Large intestine (tissue), 12 donors: ENCODE measurements at places on chromosomes 12 and 14.

GRCh38 chr14:58501214-58501816 lies 73.8 kb downstream of the KIAA0586 start:
- peak; percentile 27 for DNase-seq

DNA sequence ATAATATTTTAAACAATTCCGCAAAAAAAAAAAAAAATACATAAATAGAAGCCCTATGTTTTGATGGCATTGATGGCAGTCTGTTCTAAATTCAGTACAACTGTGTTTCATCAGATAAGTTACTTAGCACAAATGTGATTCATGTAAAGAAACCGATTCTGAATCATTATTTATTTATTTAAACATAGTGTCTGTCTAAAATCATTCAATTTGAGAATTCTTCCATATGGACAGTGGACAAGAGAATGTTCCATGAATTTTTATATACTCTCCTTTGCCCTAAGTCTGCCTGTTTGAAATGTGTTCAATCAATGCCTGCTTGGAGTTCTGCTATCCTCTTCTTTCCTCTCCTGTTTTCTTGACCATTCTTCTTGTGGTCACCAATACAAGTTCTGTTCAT lies 126.5 kb downstream of the PDE3A start:
- no peak for DNase-seq

DNA sequence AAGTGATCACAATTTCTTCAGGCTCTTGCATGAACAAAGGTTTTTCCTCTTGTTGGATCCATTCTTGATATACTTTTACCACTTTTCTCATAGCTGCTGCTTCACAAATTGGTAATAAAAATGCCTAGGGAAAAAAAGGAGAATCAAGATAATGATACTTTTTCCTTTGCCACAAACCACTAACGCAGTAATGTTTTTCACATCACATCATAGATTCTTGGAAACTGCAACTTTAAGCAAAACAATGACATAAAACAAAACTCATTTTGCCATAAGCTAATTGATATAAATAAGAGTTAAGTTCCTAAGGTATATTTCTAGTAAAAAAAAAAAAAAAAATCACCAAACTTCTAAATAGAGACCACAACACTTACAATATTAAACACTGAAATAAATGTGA lies 66.7 kb downstream of the RALGAPA1 start:
- DNase-seq, result no peak

GRCh38 chr14:64569138-64569631 lies 19.4 kb downstream of the PPP1R36 start:
- DNase-seq, result no peak

DNA sequence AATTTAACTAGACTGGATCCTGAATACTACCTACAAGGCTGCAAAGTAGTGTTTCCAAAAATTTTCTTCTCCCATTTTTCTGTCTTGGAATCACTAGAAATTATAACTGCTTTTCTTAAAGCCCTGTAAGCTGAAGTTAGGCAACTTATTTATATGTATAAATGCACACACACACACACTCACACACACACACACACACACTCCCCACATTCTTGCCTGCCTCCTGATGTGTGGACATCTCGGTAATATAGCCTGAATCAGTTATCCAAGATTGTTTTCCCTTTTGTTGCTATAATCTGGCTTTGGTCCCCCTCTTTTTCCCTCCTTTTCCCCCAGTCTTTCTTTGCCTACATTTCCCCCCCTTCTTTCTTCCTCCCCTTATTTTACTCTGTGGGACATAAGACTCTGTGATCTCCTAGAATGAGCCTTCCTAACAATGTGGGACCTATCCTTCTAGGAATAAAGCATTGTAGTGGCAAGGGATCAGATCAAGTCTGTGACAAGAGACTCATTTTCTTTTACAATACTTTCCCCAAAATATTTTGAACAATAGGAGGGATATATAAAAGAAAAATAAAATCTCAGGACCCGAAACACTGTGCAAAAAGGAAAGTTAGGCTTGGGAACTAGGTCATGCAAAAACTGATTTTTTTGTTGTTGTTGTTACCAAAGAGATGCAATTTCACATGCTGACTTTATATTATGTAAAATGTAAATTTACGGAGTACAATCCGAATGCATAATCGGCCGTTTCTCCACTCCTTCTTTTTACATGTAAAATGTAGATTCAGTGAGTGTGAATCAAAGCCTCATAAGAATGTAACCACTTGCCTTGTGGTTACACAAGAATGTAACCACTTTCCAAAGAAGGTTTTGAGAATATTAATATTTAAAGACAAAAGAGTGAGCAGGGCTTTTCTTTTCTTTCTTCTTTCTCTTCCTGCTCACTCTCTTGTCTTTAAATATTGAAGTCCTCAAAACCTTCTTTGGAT lies 26.3 kb upstream of the CD69 start:
- DNase-seq, result no peak

GRCh38 chr12:9605483-9605882 lies 2.2 kb downstream of the KLRB1 start:
- DNase-seq, result no peak

- DNase-seq, result peak; percentile 67
Observed at GRCh38 chr14:92540472-92541048, 27.0 kb downstream of the RIN3 start.

GRCh38 chr14:78367355-78367754 lies 197.2 kb downstream of the NRXN3 start:
- no peak for DNase-seq

DNA sequence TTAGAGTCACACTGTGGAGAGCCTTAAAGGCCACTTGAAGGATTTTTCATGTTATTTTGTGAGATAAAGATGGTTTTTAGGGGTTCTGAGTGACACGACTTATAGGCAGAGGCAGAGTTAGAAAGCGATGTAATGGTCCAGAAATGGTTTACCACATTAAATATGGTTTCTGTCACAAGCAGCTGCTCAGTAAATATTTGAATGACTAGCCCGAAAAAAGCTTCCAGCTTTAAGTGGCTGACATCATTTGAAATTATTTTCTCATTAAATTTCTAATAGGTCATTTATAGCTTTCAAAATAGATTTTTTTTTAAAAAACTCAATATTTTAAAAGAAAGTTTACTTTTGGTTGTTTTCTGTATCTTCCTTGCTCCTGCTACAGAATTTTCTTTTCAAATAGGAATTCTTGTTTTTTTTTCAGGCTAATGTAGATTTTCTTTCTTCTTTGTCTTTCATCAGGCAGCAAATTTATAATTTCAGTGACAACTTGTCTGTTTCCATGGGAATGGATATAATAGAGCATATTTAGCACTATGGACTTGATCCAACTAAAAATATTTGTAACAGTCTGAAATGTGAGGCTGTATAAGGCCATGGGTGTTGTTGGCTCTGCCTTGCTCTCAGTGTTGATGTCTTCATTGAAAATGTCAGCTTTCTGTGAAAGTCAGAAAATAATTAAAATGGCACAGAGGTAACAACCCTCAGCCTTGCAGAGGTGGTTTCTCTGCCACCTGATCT lies 700.0 kb downstream of the TMTC2 start:
- DNase-seq, result no peak

- no peak for DNase-seq
Observed at GRCh38 chr12:65525491-65526141, 247.1 kb downstream of the MSRB3 start.

GRCh38 chr12:58381546-58381945 lies 440.2 kb downstream of the ATP23 start:
- DNase-seq, result no peak

- DNase-seq, result peak; percentile 86
Observed at GRCh38 chr12:122895704-122896636, at the start of gene VPS37B. TSS of gene VPS37B (minus strand) at chr12:122896124. CDS start at chr12:122896062, 62 bp downstream.

DNA sequence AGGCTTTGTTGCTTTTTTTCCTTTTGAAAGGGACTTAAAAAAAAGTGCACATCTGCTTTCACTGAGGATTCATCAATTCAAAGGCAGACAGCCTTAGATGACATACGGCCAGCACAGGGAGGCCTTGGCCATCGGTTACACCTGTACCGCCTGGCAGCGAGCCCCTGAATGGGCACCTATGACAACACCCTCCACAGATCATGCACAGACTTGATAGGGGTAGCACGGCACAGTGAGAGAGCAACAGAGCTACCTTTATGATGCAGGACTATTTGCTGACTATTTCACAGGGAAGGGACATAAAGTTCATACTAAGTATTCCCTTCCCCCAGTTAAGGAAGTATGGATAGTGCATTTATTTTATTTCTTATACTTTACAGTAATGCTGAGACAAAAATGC lies 137.9 kb upstream of the ARID2 start:
- DNase-seq, result no peak

DNA sequence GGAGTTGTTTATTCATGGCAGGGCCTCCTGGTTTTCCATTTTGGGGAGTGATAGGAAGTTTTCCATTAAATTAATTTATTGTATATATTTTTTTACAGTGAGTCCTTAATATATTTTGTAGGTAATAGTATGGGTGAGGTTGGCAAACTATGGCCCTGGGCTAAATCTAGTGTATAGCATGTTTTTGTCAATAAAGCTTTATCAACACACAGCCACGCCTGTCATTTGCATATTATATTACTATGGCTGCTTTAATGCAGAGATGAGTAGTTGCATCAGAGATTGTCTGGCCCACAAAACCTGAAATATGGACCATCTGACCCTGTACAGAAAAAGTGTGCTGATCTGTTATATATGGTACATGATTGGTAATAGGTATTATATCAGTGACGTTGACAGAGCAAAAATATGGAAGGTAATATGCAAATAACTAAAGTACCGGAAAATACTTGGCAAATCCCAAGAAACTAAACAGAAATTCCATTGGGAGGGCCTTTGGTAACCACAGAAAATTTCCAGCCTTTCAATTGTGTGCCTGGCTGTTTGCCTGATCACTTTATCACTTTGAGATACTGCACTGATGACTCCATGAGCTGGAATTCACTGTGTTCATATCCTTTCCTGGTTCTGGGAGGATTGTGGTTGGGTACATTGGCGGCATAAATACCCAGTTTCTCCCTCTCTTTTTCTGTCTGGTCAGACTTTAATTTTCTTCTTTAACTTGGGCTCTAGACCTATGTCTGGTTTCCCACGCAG lies 61.7 kb upstream of the RFLNA start:
- DNase-seq, result peak; percentile 66

GRCh38 chr12:18402872-18403611 lies 141.7 kb downstream of the PIK3C2G start:
- DNase-seq, result no peak

DNA sequence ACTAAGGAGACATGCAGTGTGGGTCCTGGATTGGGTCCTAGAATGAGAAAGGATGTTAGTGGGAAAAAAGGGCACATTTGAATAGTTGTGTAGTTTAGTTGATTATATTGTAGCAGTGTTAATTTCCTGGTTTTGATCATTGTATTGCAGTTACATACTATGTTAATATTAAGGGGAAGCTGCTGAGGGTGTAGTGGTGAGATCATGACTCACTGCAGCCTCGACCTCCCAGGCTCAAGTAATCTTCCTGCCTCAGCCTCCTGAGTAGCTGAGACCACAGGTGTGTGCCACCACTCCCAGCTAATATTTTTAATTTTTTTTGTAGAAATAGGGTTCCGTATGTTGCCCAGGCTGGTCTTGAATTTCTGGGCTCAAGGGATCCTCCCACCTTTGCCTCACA lies 21.7 kb downstream of the BORCS5 start:
- DNase-seq, result no peak

GRCh38 chr12:103884316-103884715 lies 43.3 kb upstream of the NT5DC3 start:
- peak; percentile 16 for DNase-seq

DNA sequence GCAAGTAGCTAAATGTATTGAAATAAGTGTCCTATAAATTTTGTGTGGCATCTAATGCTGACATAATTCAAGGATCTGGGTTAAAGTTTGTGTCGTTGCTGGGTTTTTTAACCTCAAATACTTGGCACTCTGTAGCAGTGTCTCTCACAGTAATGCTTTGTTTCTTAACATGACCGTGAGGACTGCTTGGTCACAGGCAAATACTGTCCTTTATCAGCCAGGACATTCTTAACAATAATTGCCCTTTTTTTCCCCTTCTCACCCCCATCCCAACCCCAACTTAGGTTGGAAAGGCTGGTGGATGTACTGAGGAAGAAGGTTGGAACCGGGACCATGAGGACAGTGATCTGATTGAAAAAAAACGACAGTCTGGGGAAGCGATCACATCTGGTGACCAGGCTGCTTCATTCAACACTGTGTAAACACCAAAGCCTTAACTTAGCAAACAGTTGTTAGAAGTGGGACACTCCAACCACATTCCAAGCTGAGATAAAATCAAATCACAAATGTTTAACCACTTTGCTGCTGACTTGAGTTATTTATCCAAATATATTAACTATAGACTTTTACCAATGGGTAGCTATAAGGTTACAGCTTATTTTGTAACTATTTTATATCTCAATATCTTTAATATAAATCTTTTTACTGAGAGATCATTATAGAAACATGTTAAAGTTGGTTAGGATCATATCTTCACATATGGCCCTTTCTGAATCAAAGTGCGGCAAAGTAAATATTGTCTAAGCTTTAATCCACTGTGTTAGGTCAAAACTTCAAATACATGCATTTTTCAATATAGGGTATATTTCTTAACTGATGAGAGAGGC lies 48.2 kb downstream of the FOXA1 start:
- DNase-seq, result peak; percentile 41

DNA sequence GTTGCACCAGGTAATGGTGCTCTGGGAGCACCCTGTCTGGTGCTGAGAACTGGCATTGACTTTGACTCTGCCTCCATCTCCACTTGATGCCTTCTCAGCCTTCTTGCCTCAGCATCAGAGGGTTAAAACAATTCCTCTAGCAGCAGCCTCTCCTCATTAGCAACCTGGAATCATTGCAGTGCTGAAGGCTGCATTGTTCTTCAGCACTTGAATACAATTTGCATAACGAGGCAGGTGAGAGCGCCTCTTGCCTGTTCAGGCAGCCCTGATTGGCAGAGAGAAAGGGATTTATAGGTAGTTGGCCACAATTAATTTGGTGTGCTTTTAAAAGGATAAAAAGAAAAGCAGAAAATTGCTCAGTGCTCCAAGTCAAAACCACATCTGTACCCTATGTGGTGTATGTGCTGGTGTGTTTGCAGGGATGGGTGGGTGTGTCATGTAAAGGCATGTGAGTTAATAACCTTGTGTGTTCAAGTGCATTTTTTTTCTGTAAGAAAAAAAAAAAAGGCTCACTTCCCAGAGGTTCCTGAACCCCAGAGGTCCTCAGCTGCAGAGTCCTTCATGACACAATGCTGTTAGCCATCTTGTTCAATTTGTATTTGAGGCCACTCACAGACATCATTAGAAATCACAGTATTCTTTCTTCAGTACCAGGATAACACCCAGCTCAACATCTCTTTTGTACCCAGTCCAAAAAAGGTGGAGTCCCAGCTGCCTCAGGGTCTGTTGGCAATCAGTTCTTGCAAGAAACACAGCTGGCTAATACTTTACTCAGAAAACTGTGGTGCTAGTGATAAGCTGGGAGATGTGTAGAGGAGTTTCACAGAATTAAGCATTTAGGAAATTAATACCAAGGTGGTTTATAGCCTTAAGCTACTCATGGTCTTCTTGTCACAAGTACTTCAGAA lies 385.6 kb downstream of the GRIN2B start:
- no peak for DNase-seq

- DNase-seq, result no peak
Observed at GRCh38 chr14:77870646-77871045, 70.7 kb downstream of the ADCK1 start.

- no peak for DNase-seq
Observed at GRCh38 chr14:27435923-27436670, 838.3 kb upstream of the NOVA1 start.
